Hematopoietic multipotent progenitor cell treated with erythropoietin and hydrocortisone succinate and interleukin-3 and kit ligand, for 8 days (in vitro differentiated cells): ENCODE measurements at places on chromosomes 2 and 18.

- no peak for DNase-seq
These were observed 103.9 kb upstream of the TMEFF2 start for GRCh38 chr2:192298664-192299063.

DNA sequence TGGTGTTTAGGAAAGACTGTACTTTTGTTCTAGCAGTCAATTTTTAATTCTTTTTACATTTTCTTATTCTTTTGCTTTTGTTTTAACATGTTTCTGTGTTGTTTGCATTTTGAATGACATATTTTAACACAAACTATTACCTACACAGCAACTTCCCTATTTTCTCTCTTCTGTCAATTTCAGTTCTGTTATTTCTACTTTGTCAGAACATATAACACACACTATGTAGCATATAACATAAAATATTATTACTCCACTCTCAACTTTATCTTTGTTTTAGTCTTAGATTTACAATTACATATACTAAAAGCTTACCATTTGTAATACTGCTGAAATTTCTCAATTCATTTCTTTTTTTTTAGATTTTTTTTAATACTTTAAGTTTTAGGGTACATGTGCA lies 372.7 kb upstream of the VWC2L start:
- DNase-seq, result no peak

- DNase-seq, result no peak
These were observed 62.1 kb downstream of the DPP4 start for GRCh38 chr2:162011706-162012564.

DNA sequence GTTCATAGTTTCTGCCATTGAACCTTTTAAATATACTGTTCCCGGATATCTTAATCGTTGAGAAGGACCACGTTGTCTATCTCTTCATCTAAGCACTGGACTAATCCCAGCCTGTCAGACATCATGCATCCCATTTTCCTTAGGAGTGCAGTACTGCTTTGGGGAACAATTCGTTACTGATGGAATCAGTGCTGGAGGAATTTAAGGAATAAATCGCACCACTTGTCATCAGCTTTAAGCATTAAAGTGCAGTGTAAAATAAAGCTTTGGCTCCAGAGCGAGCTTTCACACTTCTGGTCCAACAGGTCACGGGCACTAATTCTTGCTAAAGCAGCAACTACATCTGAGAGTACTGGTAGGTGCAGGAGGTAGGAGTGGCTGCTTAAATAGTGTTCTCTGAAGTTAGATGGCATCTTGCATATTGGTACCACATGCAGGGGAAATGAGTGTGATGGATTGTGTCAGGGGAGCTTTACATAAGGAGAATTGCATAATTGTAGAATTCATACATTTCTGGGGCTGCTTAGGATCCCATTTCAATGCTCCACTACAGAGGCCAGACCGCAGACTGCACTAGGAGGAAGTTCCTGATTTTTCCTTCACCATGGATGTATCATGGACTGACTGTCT lies 105.7 kb upstream of the RASGRP3 start:
- DNase-seq, result no peak

DNA sequence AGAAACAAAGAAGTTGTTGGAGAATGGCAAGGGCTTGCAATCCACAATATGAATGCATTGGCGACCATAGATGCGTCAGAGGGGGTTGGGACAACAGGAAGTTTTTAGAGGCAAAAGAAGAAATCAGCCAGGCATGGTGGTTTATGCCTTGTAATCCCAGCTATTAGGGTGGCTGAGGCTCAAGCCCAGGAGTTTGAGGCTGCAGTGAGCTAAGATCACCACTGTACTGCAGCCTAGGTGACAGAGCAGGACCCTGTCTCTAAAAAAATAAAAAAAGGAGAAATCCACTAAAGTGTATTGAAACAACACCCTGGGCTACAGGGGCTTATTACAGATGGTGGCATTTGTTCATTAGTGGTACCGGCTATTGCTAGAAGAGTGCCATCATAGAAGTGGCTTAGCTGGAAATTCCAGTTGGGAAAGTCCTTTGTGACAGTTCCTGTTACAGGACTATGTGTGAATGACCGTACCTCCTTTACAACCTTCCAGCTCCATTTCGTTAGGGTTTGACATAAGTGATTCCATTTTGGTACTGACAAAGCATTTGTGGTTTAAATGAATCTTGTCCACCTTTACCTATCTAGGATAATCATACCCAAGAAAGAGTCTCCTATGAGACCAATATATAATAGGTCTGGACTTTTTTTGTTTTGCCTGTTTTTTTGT lies 10.7 kb upstream of the WDSUB1 start:
- DNase-seq, result no peak

- DNase-seq, result no peak
These were observed 11.0 kb upstream of the RNF144A start for GRCh38 chr2:6906165-6906741.

- no peak for DNase-seq
These were observed 776 bp downstream of the MOGS start for GRCh38 chr2:74464406-74464805.

DNA sequence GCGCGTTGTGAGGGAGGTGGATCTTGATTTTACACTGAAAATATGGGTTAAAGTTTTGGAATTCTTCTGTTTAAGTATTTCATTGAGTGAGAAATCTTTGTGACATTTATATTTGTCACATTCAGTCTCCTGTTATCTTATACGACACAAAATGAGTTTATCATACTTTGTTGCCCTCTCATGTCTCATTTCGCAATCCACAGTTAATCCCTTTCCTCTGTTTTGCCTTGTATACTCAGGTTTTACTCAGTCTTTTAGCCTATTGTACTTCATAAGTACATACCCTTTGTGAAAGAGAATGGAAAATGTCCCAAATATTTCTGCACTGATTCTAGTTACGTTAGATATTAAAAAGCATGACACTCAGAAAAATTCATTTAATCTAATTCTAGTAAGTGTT lies 142.7 kb downstream of the ATP9B start:
- peak; percentile 7 for DNase-seq

DNA sequence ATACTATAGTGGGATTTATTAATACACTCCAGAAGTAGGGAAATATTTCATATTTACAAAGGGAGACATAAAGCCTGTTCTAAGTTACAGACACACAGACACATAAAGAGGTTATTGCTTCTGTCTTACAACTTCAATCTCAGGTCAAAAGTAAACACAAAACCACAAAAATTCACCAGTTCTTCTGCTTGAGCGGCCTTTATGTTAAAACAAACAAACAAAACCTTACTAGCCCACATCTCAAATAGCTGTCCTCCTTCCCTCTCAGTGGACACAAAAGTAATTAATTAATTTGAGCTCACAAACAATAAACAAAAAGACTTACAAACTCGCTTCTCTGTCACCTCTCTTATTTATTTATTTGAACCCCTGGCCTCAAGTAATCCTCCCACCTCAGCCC lies 1.5 kb upstream of the ASNSD1 start:
- DNase-seq, result no peak

DNA sequence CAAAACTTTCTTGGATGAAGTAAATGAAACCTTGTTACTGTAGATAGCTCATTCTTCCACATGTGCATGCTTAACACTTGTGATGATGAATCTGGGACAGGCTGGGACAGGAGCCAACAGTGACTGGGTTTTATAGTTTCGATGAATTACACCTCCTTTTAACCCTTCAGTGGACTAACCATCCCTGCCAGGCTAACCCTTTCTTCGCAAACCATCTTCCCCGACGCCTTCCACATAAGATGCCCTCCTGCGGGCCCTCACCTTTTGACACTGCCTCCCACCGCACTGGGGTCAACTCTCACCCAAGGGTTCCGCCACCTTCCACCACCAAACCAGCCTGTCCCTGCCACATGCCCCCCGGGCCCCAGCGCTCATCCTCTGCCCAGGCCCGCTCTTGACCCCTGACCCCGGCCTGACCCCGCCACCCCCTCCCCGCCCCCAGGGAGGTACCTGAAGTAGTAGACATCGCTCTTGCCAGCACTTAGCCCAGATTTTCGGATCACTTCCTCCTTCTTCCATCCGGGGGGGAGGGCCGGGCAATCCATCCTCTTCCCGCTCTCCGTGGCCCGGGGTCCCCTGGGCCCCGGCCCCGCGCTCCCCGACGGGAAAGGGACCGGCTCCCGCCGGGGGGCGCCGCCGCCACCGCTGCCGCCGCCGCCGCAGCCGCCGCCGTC lies 764 bp downstream of the MBD2 start:
- peak; percentile 84 for DNase-seq
